ENCODE measurements at places on chromosomes 3 and 15.

GRCh38 chr15:47756872-47757271 lies 39.6 kb downstream of the SEMA6D start:
- no peak for DNase-seq

GRCh38 chr15:36818260-36818659 lies 238.8 kb downstream of the CDIN1 start:
- no peak for DNase-seq

- DNase-seq: peak; percentile 59
Observed at GRCh38 chr15:73052653-73053397, 562 bp downstream of the NEO1 start.

- no peak for DNase-seq
Observed at GRCh38 chr3:141091426-141091825, 40.3 kb downstream of the SPSB4 start.

DNA sequence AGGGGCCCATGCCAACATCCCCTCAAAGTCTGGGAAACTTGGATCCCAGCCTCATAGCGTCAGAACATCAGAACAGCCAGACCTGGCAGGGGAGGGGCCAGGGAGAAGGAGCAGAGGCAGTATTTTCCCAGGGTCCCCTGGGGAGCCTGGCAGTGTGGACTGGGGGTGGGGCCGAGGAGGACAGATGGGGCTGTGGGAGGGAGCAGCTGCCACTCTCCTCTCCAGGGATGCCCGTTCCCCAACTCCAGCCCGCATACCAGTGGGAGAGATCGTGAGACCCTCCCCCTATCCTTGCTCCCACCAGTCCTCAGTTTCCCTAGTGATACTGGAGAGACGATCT lies 6.5 kb upstream of the DNAJB8 start:
- DNase-seq: no peak

DNA sequence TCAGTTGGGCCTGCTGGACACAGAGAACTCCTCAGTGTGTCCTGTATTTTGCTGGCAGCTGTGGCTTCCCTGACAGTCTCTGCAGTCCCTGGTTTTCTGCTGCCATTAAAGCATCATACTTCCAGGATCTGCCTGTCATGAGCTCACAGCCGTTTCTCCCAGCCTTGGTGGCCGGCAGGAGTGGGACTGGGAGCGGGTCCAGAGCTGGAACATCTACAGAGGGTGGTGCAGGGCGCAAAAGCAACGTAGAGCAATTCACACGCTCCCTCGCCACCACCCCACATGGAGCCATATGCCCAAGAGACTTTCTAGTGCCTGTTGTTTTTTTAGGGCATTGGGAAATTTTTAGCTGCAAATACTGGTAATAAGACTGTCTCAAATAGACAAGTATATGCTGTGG lies 33.6 kb downstream of the ABTB1 start:
- DNase-seq: no peak

DNA sequence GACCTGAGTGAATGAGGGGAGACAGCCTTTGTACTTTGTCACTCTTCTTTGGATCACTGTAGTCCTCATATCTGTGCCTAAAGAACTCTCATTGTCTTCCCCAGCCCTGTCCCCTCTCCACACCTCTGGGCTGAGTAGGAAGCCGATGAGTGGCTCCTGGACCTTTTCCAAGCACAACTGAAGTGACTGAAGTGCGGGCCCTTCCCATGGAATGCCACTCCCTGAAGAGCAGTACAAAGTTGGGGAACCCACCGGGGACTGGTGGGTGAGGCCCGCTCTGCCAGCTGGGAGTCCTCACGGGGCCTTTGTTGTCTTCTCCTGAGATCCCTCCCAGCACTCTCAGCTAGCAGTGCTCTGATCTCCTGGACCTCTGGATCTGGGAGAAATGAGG lies 90.1 kb downstream of the AAGAB start:
- no peak for DNase-seq

GRCh38 chr15:91997163-91997562 lies 143.7 kb downstream of the SLCO3A1 start:
- DNase-seq: no peak

DNA sequence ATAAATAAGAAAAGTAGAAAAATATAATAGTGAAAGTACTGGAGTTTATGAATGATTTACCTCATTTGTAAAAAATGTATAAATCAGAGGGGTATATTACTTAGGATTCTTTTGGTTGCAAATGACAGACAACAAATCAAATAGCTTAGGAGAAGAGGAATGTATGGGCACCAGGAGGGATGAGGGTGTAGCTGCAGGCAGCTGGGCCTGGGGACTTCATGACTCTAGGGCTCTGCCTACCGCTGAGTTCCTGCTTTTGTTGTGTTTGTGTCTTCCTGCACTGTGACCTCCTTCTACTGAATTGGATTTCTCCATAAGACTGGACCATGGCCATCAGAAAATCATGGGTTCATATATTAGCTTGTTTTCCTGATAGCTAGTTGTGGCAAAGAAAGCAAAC lies 27.9 kb upstream of the PDE8A start:
- DNase-seq: no peak

- DNase-seq: peak; percentile 56
Observed at GRCh38 chr3:149203758-149204157, 17.9 kb downstream of the CP start.

DNA sequence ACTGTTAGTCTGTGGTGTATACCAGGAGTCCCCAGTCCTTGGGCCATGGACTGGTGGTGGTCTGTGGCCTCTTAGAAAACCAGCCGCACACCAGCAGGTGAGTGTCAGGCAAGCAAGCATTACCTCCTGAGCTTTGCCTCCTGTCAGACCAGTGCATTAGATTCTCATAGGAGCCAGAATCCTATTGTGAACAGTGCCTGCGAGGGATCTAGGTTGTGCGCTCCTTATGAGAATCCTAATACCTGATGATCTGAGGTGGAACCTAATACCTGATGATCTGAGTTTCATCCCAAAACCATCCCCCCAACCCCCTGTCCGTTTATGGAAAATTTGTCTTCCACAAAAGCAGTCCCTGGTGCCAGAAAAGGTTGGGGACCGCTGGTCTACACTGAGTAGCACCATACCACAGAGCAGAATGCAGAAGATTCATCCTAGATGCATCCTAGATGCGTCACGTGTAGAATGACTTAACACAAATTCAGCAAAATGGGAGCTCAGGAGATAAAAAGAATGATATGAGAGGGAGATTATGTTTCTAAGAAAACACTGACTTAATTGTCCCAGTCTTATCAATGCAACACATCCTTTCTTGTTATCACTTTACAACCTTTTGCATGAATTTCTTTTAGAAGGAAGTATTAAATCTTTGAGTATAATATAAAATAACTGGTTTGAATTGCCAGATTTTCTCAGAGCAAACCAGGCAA lies 28.5 kb downstream of the SELENOT start:
- DNase-seq: no peak

DNA sequence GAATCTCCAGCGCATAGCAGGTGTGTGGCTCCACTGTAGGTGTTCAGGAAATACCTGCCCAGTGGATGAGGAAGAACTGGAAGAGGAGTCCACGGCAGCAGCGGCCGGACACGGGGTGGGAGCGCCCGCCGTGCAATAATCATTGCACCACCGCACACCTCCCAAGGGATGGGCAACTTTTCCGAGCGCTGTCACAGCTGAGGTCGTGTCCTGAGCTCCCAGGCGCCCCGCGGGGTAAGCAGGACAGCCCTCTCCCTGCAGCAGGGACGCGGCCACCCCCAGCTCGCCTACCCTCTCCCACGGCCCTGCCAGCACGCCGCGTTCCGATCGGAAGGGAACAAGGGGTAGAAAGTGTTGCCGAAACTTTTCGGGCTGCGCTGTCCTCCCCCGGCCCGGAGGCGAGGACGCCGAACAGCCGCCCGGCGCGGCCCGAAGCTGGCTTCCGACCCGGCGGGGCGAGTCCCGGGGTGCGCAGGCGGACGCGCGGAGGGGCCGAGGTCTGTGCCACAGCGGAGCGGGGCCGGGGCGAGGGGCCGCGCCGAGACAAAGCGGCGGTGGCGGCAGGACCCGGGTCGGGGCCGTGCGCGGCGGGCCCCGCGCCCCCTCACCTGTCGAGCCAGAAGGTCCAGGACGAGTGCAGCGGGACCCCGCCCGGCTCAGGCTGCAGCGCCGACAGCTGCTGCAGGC lies 475 bp downstream of the EIF4E3 start:
- peak; percentile 50 for DNase-seq

DNA sequence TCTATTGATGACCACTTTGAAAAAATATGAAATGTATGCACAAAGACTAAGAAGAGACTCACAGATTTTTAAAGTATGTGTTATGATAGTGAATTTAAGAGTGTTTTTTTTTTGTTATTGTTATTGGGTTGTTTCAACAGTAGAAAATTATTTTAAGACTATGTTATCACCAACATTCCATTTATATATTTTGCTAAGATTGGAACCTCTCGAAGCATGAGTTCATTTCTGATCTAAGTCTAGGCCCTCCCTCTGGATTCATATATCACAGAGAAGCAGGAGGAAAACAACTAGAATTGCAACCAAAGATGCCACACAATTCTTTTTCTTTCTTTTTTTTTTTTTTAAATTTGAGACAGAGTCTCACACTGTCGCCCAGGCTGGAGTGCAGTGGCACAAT lies 46.8 kb downstream of the ITGB5 start:
- DNase-seq: no peak

- no peak for DNase-seq
Observed at GRCh38 chr15:77823736-77824135, 191.0 kb upstream of the LINGO1 start.

- no peak for DNase-seq
Observed at GRCh38 chr3:69288161-69288895, 97.6 kb downstream of the FRMD4B start.

DNA sequence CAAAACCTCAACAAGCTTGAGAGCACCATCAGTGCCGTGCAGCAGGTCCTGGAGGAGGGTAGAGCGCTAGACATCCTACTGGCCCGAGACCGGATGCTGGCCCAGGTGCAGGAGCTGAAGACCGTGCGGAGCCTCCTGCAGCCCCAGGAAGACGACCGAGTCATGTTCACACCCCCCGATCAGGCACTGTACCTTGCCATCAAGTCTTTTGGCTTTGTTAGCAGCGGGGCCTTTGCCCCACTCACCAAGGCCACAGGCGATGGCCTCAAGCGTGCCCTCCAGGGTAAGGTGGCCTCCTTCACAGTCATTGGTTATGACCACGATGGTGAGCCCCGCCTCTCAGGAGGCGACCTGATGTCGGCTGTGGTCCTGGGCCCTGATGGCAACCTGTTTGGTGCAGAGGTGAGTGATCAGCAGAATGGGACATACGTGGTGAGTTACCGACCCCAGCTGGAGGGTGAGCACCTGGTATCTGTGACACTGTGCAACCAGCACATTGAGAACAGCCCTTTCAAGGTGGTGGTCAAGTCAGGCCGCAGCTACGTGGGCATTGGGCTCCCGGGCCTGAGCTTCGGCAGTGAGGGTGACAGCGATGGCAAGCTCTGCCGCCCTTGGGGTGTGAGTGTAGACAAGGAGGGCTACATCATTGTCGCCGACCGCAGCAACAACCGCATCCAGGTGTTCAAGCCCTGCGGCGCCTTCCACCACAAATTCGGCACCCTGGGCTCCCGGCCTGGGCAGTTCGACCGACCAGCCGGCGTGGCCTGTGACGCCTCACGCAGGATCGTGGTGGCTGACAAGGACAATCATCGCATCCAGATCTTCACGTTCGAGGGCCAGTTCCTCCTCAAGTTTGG lies 60.8 kb upstream of the CCR4 start:
- DNase-seq: no peak

GRCh38 chr3:113287803-113288648 lies 76.7 kb downstream of the BOC start:
- DNase-seq: peak; percentile 66
